ENCODE measurements at places on chromosomes 13 and 19.

- no peak for DNase-seq
Observed at GRCh38 chr13:40503011-40503410, 163.4 kb downstream of the FOXO1 start.

GRCh38 chr13:51663973-51664957 lies 80.0 kb downstream of the WDFY2 start:
- no peak for DNase-seq

- DNase-seq: no peak
Observed at GRCh38 chr19:51417107-51417809, at the start of gene SIGLEC10. TSS of gene SIGLEC10 (minus strand) at chr19:51417642. CDS start at chr19:51417581, 61 bp downstream.

GRCh38 chr13:57784633-57785032 lies 153.1 kb downstream of the PCDH17 start:
- no peak for DNase-seq

DNA sequence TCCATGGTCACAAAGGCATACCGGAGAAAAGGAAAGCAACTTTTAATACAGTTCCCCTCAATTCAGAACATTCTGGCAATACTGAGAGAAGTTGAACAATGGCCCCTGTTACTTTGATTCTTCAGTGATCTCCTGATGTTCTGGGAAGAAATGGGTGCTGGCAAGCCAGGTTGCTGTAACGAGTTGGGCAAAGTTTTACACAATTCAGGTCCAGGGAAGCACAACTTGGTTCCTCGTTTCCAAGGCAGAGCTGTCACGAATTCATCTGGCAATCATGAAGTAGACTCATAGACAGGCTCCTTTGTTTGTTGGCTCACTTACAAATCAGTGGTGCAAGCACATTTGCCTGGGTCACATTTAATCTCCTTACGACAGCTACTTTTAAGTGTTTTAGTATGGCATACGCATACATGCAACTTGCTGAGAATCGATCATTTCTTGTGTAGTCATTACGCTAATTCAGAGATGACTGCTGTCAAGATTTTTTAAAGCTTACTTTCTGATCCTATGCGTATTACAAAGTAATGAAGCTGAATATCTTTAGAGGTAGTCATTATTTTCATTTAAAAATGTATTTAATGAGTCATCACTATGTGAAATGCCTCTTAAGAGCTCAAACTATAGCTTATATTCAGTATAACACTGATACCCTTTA lies 174.7 kb downstream of the GPC5 start:
- no peak for DNase-seq

DNA sequence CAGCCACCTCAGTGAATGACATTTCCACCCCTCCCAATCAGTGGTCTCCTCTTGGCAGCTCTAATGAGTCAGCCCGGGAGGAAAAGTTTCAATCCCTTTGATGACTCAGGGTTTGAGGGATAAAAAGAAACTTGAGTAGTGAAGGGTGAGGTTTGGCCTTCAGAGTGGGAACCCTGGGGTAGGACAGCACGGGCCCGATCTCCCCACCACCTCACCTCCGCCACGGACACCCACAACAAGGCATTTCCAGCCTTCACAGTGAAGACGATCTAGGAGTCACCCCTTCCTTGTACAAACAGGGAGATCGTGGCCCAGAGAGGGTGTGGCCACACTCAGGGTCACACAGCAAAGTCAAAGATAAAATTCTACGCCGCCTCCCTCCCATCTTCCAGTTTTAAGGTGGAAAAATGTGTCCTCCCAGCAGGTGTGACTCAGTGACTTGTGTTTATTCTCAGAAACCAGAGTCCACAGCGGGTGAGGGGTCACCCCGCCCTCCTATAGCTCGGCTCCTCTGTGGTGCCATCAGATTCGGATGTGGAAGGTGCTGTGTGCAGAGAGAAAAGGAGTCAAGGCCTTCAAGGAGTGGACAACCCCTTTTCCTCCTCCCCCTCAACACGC lies 12.3 kb downstream of the CIB3 start:
- DNase-seq: no peak

DNA sequence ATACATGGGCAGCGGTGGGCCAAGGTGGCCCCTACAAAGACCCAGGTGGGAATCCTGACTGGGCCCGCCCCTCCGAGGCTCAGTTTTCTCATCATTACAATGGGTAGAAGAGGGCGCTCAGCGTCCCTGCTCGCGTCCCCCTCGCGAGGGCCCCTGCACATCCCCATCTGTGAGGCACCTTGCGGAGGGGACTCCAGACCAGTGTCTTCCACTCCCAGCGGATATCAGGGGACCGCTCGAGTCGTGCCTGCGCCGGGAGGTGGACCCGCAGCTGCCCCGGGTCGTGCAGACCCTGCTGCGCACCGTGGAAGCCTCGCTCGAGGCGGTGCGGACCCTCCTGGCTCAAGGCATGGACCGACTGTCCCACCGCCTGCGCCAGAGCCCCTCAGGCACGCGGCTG lies 15.3 kb upstream of the COLGALT1 start:
- no peak for DNase-seq

DNA sequence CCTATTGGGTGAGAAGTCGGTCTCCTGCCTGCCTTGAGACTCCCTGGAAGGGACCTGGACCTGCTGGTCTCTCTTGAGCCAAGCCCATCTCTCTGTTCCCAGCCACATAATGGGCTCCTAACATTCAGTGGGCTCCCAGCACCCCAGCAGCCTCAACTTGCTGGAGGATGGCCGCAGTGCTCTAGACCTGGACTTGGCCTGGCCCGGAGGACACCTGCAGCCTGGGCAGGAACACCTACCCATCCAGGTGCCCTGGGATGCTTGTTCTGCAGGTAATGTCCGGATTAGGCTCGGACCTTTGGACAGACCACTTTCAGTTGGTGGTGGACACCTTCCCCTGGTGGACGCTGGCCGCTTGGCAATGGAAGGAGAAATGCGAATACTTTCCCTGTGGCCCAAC lies 214.6 kb downstream of the URI1 start:
- no peak for DNase-seq

GRCh38 chr13:106373989-106374572 lies 161.4 kb downstream of the EFNB2 start:
- DNase-seq: no peak

DNA sequence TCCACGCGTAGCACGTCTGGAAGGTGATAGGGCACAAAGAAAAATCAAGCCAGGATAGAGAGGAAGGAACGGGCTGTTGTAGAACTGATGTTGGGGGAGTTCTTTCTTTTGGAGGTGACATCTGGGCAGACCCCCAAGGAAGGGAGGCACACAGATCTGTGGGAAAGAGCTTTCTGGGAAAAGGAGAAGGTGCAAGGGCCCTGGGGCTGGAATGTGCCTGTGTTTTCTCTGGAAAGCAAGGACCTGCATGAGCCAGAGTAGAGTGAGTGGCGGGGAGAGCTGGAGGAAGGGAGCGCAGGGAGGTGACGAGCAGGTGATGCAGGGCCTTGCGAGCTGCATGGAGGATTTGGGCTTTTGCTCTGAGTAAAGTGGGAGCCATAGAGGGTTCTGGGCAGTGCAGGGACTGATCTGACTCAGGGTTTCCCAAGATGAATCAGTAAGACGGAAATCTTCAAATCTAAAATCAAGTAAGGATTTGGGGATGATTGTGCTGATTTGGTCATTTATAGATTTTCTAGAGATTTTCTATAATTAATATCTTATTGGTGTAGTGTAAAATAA lies 30.8 kb downstream of the SMARCA4 start:
- no peak for DNase-seq

GRCh38 chr13:50587115-50587514 lies 256.4 kb downstream of the DLEU7 start:
- no peak for DNase-seq
